ENCODE measurements at places on chromosomes 7 and 10.

DNA sequence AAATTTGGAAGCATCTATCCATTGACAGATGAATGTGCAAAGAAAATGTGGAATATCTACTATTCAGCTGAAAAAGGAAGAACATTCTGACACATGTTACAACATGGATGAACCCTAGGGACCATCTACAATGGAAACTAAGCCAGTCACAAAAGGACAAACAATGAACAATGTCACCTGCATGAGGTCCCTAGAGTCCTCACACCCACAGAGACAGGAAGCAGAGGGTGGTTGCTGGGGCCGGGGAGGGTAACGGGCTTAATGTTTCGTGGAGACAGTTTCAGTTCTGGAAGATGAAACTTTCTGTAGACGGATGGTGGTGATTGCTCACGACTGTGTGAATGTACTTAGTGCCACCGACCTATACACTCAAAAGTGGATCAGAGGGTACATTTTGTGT, 282.9 kb downstream of the ADARB2 start:
- peaks cover 73% of the 10 kb centered on the region for H3K27me3 ChIP-seq
- no peak overlapping the region for H3K4me3 ChIP-seq
- H3K4me1 ChIP-seq = peaks cover 11% of the 10 kb centered on the region
- no peak for DNase-seq
- no peak overlapping the region for H3K27ac ChIP-seq
- no peaks in the 10 kb centered on the region for H3K36me3 ChIP-seq

DNA sequence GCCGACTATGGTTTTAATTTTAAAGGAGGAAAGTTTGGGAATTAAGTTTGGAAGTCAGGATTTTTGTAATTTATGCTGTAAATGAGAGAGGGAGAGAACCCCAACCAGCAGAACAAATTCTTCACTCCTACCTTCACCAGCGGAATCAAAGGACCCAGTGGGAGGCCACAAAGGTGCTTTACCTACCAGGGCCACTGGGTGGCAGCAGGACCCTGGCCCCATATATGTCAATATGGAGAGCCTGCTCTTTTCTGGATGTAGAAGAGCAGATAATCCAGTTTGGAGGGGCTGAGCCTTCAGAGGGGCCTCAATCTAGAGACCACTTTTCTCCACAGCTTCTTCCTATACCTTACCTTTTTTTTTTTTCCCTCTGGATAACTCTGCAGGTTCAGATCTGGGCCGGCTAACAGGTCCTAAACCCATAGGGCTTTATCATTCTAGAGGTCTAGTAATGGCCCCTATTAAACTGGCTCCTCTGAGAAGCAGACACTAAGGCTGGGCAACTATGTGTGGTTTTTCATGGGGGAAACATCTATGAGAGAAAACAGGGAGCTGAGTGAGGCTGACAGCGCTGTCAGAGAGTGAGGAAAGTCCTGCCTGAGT, 8.5 kb upstream of the SCD start:
- peaks cover 9% of the 10 kb centered on the region for H3K27me3 ChIP-seq
- no peak overlapping the region for H3K4me3 ChIP-seq
- no peaks in the 10 kb centered on the region for H3K36me3 ChIP-seq
- peak; percentile 75 for DNase-seq
- H3K27ac ChIP-seq = no peak overlapping the region
- no peaks in the 10 kb centered on the region for H3K4me1 ChIP-seq

DNA sequence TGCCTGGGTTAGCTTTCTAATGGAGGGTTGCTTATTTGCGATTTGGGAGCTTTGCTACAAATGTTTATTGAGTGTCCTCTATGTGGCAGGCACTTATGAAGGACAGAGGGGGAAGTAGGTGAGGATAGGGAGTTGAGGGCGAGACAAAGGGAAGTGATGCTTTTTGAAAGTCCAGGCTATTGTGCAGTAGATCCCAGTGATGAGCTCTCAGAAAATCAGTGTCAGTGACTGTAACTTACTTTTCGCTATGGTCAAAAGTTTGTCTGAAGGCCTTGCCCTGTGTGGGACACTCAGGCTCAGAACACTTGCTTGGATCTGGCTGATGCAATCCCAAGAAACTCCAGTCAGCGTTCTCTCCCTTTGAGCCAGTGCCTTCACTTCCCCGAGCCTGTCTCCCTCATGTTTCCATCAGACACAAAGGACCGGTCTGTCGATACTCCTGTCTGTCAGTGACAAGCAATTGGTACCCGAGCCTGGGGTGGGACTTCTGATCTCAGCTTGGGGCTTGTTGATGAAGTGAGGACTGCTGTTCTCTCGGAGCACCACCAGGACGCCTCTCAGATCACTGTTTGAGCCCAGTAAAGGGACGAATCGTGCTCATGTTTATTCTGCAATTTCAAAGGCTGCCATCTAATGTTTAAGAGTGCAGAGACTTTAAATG, 63.1 kb upstream of the SORCS3 start:
- no peak for DNase-seq
- no peak overlapping the region for H3K4me3 ChIP-seq
- peaks cover 10% of the 10 kb centered on the region for H3K4me1 ChIP-seq
- H3K27me3 ChIP-seq = peaks cover 42% of the 10 kb centered on the region
- H3K36me3 ChIP-seq = peaks cover 3% of the 10 kb centered on the region

DNA sequence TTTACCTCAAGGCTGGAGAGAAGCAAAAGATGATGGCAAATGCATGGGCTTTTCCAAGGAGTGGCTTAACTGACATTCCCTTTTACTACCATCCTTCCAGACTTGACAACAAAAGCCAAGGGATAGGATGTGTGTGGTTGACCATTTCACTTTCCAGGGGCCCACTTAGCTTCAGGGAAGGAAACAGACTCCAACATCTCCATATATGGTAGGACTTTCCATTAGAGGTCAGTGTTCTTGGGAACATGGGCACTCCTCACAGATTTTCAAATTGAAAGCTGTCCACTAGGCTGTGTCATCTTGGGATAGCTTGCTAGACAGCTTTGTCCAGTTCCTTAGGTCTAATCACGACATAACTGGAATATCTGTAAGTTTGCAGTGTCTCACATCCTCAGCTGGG, 118.1 kb upstream of the NAMPT start:
- peaks cover 37% of the 10 kb centered on the region for H3K27me3 ChIP-seq
- DNase-seq = no peak
- no peaks in the 10 kb centered on the region for H3K36me3 ChIP-seq
- H3K4me1 ChIP-seq = peaks cover 9% of the 10 kb centered on the region

DNA sequence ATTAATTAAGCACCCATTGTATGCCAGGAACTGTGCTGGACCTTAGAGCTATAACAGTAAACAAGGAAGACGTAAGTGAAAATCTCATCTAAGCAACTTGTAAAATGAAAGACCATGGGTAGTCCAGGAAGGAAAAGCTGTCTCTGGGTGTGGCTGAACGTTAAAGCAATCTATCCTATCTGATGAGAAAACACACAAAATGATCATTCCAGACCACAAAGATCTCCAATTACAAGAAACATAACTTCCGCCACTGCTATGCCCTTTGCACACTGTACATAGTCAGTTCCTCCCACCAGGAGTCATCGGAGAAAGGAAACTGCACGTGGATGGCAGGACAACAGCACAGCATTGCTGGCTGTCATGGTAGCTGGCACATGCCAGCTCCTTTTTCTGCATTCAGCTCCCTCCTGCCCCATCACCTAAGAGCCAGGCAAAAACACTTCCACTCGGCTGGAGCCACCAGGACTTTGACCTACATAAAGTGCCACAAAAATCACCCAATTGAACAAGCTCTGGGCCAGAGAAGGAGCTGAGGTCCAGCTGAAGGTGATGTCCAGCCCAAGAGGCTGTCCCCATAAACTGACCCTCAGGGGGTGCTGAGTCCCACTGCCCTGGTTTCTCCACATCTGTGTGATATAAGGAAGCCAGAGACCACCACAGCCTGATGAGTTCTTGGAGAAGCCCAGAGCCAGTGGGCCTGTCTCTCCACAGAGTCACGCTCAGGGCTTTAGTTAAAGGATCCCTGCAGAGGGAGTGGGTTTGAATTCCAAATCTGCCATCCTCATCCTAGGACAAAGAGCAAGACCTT, 56.4 kb downstream of the STEAP1B start:
- no peaks in the 10 kb centered on the region for H3K36me3 ChIP-seq
- H3K27ac ChIP-seq = no peak overlapping the region
- no peaks in the 10 kb centered on the region for H3K4me1 ChIP-seq

DNA sequence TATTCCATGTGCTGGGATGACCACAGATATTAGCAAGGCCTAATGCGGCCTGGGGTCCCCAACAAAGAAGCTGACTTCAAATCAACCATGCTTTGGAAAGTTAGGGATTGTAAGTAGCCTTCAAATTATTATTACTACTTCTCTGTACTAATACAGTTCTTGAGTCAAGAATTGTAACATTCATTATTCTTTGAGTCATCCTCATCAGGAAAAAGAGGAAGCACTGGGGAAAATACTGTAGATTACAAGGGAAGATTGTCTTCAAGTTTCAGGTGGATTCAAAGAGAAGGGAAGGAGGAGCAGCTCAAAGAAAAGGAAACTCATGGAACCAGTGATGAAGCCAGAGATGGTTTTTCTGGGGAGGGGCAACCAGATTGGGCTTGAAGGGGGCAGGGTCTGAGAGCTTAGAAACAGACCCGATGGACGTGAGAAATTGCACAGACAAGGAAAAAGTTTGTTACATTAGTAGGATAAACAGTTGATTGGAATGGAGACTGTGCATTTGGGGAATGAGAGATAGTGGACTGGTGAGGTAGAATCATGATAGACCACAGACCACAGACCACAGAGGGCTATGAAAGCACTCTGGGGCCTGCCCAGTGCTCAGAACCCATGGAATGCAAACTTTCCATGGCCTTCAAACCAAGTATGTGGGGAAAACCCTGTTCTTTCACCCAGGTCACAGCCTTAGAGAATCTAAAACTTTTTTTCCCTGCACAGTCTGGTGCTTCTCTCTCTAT, 209.9 kb downstream of the ZNF365 start:
- DNase-seq = no peak
- H3K4me1 ChIP-seq = no peaks in the 10 kb centered on the region
- H3K27ac ChIP-seq = no peak overlapping the region
- H3K36me3 ChIP-seq = no peaks in the 10 kb centered on the region
- no peak overlapping the region for H3K4me3 ChIP-seq
- H3K27me3 ChIP-seq = peaks cover 10% of the 10 kb centered on the region

- no peak for DNase-seq
- H3K27me3 ChIP-seq = no peaks in the 10 kb centered on the region
- H3K27ac ChIP-seq = no peak overlapping the region
- peaks cover 6% of the 10 kb centered on the region for H3K36me3 ChIP-seq
Observed at GRCh38 chr7:150311146-150311545, 12.0 kb upstream of the LRRC61 start.

DNA sequence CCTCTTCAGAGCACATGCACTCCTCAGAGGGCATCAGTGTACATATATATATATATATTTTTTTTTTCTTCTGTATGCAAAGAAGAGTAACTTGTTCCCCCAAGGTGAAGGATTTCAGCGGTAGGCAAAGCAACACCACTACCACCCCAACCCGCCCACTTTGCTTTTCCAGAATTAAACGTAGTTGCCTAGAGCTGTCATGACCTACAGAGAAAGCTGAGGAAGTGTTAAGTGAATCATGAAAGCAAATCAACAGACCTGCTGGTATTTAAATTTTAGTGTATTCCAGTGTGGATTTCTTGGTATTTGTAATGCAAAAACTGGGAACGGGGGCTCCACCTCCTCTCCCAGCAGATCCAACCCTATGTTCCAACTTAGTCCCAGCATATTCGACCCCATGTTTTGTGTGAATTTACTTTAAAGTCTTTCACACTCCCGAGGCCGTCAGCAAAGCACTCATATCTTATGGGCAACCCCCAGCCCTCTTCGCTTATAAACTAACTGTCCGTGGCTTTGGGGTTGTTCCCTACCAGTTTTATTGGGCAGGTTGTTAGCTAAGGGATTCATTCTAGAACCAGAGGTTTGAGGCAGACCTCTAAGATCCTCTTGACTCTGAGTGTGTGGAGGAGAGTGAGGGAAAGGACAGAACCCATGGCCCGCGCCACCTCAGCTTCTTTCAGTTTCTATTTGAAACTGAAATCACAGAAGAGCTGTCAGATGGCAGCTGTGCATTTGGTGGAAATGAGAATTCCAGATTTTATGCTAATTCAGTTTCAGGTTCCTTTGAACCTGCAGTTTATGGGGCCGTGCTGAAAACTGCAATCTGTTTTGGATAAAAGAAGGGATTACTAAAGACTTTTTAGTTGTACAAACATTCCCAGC, 450.2 kb upstream of the GALNT17 start:
- no peak for DNase-seq
- H3K36me3 ChIP-seq = peaks cover 2% of the 10 kb centered on the region
- H3K27me3 ChIP-seq = no peaks in the 10 kb centered on the region
- H3K4me1 ChIP-seq = peaks cover 52% of the 10 kb centered on the region
- H3K27ac ChIP-seq = peak overlapping the region; percentile 86
- H3K4me3 ChIP-seq = peak overlapping the region; percentile 76

DNA sequence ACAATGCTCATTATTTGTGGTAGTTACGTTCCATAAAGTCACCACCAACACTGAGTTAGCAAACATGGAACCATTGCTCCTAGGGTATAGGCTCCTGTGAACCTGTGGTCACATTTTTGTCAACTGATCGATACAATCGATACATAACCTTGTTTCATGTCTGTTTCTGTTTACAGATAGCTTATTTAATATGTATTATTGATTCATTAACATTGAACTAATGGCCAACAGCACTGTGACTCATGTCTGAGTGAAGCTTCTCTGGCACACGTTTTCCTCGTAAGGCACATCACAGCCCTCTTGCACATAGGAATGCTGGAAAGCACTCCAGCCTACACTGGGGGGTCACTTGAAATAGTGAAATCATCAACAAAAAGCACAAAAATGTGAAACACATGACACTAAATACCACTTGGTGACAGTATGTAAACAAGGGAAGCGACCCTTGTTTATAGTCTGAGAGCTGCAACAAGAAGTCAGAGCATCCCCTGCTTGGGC, 27.0 kb downstream of the GHRHR start:
- no peaks in the 10 kb centered on the region for H3K36me3 ChIP-seq
- DNase-seq = no peak
- H3K27ac ChIP-seq = no peak overlapping the region
- peaks cover 50% of the 10 kb centered on the region for H3K27me3 ChIP-seq
- H3K4me3 ChIP-seq = no peak overlapping the region

DNA sequence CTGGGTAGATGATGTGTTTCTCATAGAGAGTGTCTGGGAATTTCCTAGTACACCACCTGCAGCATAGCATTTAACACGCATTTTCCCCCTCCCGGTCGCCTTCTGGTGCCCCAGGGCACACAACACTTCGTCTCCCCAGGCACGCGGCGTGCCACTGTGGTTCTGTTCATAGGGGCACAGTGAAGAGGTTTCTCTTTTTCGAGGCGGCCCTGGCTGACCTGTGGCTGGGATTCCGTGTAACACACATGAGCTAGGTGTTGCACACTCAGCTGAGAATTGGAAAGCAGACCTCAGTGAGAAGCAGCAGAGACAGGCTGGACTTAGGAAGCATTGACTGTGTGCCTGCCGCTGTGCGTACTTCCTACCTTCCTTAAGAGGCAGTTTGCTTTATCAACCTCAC, 214.3 kb upstream of the SHH start:
- no peak overlapping the region for H3K4me3 ChIP-seq
- peaks cover 11% of the 10 kb centered on the region for H3K27me3 ChIP-seq
- no peak overlapping the region for H3K27ac ChIP-seq
- no peak for DNase-seq
- no peaks in the 10 kb centered on the region for H3K36me3 ChIP-seq
- no peaks in the 10 kb centered on the region for H3K4me1 ChIP-seq
